Umbilical cord (tissue), 2 donors: ENCODE measurements at places on chromosomes 5 and 9. TPM values are rescaled to one million over a fixed set of nuclear protein-coding genes. Genes with fewer than 3 reads are reported as not detected.

GRCh38 chr9:109012009-109012875 is 1.1 kb downstream of the CTNNAL1 start:
- DNase-seq = peak; percentile 86

DNA sequence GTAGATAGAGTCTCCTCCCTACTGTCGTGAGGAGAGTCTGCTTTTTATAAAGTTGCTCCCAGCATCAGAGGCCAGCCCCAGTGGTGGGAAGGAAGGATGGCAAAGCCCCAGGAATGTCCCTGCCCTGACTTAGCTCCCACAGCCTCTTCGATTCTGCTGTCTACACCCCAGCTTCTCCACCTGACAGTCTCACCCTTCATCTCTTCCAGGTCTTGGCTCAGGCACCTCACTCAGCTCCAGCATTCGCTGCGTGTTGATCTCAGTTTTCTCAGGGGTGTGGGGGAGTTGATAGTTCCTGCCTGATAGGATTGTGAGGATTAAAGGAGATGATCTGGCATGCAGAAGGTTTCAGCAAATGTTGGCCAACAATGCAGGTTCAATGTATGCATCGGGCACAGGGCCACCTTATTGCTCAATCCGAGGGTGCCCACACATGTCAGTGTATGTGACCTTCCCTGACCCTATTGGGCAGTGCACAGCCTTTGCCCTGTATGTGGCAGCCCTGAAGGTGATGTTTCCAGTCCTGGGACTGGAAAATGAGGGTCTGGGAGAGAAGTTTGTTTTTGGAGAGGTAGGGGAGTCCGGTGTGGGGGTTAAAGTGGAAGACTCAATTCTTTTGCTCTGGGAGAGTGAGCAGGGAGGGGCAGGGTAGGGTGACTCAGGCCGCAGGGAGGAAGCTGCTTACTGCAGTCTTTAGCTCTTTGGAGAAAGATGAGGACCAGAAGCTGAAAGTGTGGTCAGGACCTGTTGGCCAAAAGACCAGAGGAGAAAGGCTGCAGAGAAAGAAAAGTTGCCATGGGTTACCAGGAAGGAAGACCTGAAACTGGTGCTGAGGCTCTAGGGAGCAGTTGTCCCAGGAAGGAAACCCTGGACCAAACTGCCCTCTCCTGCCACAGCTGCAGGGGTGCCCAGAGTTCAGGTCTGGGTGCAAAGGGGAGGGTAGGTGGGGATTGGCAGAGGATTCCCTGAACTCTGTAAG is 153.2 kb downstream of the MACROH2A1 start:
- peak; percentile 76 for DNase-seq

SLC35A4 gene
- total RNA-seq = 12.3 TPM

NREP gene
- total RNA-seq = 216 TPM

IER5L gene
- total RNA-seq = 33.5 TPM

DNA sequence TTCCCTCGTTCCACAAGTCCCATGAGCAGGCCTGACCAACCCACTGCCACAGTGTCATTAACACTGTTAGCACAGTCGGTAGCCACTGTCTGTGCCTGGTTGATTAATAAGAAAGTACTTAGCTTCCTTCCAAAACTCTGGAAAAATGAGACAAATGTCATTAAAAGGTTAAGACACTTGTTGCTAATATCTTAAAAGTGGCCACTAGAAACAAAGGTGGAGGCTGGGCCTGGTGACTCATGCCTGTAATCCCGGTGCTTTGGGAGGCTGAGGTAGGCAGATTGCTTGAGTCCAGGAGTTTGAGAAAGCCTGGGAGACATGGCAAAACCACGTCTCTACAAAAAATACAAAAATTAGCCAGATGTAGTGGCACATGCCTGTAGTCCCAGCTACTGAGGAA is 194.0 kb downstream of the PDZD2 start:
- no peak for DNase-seq

- peak; percentile 56 for DNase-seq
Observed at GRCh38 chr5:170302653-170303501, 5.3 kb upstream of the LCP2 start.

- no peak for DNase-seq
Observed at GRCh38 chr9:84349671-84350070, 9.1 kb upstream of the SLC28A3 start.

SLC45A2 gene
- total RNA-seq = 1.2 TPM

MYOT gene
- not detected for total RNA-seq

- DNase-seq = no peak
Observed at GRCh38 chr9:12413986-12414385, 279.2 kb upstream of the TYRP1 start.

DNA sequence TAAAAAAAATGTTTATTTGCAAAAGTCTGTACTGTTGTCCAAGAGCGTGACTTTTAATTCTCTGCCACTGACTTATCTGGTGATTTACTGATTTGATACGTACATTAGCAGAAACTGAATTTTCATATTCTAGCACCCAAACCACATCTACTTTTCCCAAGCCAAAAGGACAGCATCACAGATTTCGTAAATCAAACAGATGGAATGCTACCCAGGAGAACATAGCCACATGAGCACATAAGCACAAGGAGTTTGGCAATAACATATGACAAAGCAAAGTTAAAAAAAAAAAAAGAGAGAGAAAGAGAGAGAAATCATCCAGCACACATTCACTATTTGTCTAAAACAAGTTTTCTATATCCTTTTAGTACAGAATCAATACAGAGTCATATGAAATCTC is 83.7 kb downstream of the HINT1 start:
- DNase-seq = no peak

DNA sequence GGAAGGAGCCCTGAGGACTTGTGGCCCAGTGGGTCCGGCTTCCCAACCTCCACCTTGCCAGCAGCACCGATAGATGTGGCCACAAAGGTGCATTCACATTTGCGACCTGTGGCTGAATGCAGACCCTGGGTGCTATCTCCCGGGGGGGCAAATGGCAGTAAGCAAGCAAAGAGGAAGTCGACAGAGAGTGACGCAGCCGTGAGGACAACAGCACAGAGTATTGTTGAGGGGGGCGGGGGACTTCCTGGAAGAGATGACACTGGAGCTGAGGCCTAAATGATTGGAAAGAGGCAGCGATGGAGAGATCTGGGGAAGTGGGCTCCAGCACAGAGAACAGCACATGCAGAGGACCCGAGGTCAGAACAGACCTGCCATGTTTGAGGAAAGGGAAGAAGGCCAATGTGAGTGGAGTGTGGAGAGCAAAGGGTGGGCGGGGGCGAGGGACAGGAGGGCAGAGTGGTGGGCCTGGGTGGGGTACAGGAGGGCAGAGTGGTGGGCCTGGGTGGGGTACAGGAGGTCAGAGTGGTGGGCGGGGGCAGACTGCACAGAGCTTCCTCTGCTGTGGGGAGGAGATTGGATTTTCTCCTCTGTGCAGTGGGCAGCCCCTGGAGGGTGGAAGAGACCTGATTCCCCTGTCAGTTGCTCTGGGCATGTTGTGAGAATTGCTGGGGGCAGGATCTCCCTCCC is 42.6 kb downstream of the ADAMTS2 start:
- DNase-seq = no peak

DNA sequence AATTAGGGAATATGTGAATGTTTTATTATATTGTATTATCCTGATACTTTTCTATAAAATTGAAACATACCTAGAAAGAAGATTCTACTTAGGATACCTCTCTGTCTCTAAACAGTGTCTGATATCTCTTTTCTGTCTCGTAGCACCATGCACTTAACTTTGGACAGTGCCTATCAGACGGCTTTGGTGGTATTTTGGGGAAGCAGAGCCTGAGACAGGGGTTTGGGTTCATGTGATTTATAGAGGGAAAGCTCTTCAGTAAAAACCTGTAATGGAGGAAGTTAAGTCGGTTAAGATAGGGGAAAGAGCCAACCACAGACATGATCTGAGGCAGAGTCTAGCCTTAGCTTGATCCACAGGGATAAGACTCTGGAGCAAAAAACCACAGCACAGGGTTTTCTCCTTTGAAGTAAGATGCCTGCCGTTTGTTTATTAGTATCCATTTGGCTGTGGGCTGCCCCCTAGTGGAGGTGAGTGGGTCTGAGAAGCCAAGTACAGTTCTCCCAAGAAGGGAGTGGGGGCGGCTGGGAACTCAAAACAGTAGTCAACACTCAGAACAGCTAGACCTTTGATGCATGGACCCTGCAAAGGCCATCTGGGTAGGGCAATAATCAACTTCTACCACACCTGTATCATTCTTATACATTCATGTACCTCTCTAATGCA is 141.2 kb upstream of the ASTN2 start:
- no peak for DNase-seq

DNA sequence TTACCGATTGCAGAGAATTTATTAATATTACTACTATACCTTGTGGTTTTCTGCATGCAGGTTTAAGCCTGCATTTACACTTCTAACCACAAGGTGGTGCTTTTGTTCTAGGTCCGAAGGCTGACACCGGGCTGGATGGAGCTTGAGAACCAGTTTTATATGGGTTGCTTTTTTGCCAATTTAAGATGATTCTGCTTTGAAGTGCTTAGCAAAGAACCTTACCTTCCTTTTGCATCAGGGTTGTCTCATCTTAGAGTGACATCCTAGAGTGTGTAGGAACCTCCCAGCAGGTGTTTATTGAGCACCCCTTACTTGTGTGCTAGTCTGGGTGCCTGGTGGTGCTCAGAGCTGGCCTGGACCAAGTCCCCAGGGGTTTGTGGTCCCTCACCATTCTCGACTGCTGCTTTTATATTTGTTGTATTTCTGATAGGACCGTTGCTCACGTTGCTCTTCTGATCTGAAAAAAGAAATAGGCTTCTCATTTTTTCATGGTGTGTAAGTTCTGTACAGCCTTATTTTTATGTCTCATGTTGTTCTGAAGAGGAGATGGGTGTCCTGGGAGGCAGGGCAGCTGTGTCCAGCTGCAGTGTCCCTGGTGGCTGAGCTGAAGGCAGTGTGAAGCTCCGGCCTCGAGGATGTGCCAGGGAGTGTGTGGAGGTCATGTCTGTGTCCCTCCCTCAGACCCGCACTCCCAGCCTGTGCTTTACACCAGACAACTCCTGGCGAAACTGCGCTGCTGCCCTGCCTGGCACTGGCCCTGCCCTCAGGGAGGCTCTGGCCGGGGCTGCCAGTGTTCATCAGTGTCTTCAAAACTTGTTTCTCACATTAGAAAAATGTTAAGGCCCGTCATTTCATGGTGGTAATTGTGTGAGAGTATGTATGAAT is 54.3 kb downstream of the EHMT1 start:
- DNase-seq = peak; percentile 77

GRCh38 chr5:143442385-143442784 is 38.9 kb upstream of the NR3C1 start:
- DNase-seq = peak; percentile 71

DNA sequence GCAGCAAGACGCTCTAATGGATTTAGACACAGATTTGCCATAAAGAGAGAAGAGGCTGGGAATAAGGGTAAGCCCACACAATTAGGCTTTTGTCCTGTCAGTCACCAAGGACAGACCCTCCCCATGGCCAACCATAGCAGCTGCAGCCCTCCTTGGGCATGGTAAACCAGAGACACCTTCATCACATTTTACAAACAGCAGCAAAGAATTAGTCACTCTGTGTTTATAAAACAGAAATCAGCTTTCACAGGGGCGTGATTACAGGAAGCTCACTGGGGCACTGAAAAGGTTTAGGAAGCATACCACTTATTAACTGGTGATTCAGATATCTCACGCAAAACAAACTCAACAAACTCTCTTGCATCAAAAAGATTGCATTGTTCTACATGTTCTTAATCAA is 37.3 kb upstream of the ZNF622 start:
- no peak for DNase-seq

GRCh38 chr5:151585970-151586369 is 5.2 kb downstream of the FAT2 start:
- peak; percentile 55 for DNase-seq

GRCh38 chr5:1815071-1815786 is 14.0 kb downstream of the NDUFS6 start:
- DNase-seq = no peak

DNA sequence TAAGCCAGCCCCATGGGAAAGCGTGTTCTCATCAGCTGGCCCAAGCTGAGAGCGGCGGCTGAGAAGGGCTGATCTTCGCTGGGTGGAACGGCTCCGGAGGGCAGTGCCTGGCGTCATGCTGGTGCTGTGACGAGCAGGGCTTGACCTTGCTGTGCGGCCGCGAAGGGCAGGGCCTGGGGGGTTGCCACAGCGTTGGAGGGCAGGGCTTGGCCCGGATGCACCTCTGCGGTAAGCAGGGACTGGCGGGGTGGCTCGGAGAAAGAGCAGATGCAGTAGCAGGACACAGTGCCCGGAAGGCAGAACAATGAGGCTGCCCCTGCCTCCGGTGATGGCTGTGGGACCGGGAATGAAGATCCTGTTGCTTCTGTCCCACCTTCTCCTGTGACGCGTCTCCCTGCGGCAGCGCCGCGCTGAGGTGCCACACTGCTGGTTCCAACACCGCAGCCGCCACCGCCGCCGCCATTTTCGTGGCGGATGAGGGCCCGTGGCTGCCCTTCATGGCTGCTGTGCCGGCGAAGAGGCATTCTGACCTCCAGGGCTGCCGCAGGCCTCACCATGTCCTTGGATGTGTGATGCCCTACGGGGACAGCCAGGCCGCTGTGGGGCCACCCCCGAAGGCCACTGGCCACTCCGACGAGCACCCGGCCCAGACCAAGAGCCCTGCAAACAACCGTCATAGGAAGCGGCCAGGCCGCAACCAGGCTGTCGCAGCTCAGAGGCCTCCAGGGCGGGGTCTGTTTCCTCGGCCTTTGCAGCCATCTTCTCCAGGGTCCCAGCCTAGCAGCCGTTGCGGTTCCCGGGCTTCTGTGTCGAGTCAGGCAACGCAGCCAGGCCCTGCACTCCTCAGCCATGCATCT is 890.5 kb upstream of the CTNND2 start:
- no peak for DNase-seq

DNA sequence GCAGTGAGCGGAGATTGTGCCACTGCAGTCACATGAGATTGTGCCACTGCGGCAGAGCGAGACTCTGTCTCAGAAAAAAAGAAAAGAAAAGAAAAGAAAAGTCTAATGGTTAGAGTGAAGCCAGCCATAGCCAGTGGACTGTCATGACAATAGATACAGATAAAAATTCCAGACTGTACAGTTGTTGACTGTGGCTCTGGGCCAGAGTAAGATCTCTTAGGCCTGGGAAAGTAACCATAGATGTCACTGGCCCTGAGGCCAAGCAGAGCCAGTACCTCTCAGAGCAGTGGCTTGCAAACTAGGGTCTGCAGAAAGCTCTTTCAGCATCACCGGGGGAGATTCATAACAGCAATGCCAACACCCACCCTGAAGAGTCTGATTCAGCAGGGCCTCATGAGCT is 44.1 kb upstream of the SUB1 start:
- DNase-seq = no peak

DNA sequence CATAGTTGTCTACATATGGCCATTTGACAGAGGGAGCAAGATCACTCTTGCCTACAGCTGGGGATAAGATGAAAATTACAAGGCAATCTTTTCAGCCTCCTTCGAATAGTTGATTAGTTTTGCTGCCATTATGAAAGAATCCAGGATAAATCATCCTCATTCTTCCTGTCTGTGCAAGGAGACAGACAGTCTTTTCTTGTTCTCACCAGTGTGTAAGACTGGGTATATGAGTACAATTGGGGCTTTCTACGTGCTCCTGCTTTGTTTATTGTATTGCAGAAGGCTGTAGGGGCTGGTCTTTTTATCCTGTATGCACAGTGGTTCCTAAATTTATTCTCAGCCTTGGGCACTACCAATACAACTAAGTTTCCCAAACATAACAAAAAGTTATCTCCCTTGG is 76.8 kb downstream of the SPEF2 start:
- DNase-seq = no peak
